Adipocyte (in vitro differentiated cells): ENCODE measurements at places on chromosomes 12 and 14.
A peak's percentile ranks its signal among the peaks of the same experiment; 100 is the strongest.

DNA sequence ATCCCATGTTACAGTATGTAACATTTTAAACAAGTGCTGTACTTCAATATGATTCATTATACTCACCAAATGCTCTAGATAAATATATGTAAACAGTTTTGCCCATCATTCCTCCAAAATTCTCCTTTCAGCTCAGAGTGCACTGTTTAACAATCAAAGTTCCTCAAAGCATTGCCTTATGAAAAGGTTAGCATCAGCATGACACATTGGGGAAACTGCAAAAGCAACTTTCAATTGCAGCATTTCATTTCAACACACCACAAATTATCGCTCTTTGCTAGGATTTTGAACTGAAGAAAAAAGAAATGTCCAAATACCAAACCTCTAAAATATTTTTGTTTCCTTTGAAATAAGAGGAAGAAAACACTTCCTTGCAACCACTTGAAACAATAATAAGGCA lies 413.2 kb downstream of the FLRT2 start:
- DNase-seq = no peak

DNA sequence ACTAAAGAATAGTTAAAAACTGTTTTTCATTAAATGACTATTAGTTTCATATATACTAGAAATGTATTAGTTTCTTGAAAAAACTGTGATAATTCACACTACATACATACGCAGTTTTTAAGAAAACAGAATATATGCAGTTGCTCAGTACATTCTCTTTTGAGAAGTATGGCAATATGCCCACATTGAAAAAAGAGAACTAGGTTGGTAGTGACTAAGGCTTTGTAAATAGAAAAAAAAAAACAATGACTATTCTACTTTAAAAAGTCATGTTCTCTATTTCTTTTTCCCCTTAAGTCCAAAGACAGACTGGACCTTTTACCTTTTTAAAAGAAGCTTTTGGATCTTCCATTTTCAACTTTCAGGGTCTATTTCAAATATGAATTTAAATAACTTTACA lies 25.0 kb downstream of the SNX6 start:
- peak; percentile 72 for DNase-seq

DNA sequence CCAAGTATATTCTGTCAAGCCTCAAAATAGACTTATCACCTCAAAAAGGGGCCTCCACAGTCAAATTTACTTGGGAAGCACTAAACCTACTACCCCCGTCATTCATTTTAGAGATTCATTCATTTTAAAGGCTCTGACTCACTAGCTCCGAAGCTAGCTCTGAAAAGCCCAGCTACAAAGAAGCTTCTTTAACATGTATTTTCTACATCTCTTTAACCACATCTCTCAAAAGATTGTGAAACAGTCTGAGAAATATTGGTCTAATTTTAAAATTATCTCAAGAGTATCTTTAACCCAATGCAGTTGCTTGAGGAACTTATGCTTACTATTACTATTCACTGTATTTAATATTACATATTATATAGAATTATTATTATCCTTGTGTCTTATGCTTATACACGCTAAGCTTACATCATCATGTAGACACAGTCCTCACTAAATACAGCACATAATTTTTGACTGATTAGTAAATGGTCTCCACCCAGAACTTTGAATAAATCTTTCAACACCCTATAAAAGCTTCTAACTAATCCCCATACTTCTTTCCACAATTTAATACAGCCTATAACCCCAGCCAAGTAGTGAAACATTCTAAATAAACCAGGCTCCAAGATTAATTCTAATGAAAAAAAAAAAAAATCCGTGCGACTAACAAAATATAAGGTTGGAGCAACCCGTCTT lies 7.8 kb downstream of the NT5DC3 start:
- DNase-seq = peak; percentile 44

- DNase-seq = no peak
These were observed 40.2 kb downstream of the CCNK start for GRCh38 chr14:99521176-99522024.

DNA sequence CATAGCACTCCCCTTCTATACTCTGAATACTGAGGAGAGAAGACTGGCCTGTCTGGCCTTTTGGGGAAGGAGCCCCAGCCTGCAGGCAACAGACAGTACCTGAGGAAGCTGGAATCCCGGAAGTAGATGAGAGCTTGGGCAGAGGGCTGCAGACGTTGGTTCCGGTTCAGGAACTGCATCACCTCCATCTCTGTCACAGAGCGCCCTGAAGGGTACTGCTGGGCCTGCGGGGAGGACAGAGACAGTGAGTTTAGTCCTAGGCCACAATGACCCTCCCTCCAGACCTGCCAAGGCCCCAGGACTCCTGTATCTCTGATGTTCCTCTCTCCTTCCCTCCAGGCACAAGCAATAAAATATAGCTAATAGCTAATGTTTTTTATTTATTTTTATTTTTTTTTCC lies 28.4 kb downstream of the TEP1 start:
- no peak for DNase-seq

- DNase-seq = no peak
These were observed 85.5 kb downstream of the CAPZA3 start for GRCh38 chr12:18823461-18823860.
